IPS DF 6.9 (cell line): ENCODE measurements at places on chromosomes 1 and 21.

- H3K27ac ChIP-seq: no peak overlapping the region
- DNase-seq: no peak
- no peaks in the 10 kb centered on the region for H3K36me3 ChIP-seq
Measured at GRCh38 chr1:206801467-206801866, 29.2 kb upstream of the IL10 start.

DNA sequence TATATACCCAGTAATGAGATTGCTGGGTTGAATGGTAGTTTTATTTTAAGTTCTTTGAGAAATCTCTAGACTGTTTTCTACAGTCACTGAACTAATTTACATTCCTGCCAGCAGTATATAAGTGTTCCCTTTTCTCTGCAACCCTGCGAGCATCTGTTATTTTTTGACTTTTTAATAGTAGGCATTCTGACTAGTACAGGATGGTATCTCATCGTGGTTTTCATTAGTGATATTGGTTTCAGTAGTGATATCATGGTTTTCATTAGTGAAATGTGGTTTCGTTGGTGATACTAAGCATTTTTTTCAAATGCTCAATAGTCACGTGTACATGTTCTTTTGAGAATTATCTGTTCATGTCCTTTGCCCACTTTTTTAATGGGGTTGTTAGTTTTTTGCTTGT, 316.8 kb downstream of the PTBP2 start:
- no peak for DNase-seq
- H3K4me1 ChIP-seq: no peaks in the 10 kb centered on the region
- H3K36me3 ChIP-seq: no peaks in the 10 kb centered on the region
- no peak overlapping the region for H3K4me3 ChIP-seq
- H3K27ac ChIP-seq: no peak overlapping the region

- no peaks in the 10 kb centered on the region for H3K36me3 ChIP-seq
- no peaks in the 10 kb centered on the region for H3K27me3 ChIP-seq
- H3K4me3 ChIP-seq: peak overlapping the region; percentile 71
- H3K27ac ChIP-seq: no peak overlapping the region
- H3K4me1 ChIP-seq: no peaks in the 10 kb centered on the region
Measured at GRCh38 chr1:32239790-32240139, 7.3 kb upstream of the FAM167B start.

DNA sequence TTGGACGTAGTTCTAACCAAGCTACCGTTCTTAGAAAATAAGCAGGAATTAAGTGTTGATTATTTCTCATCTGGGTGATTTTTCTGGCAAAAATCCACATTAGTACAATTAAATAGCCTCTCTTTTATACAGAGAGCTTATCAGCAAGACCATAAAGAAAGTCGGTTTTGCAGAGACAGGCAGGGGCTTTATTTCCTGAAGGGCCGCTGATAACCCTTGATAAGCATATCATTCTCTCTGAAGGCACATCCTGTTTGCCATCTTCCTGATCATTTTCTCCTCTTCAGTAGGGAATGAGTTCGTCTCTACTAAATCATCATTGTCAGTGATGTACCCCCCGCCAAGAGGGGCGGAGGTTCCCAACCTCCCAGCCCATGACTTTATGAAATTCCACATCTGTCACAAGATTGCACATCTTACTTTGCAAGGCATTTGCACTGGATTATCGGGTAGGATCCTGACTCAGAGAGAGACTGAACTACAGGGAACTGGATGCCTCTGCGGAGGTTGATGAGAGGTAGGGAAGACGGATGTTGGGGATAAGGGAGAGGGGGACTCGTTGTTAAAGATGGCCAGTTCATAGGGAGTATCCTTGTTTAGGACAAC, 115.7 kb downstream of the KCNJ6 start:
- H3K36me3 ChIP-seq: no peaks in the 10 kb centered on the region
- H3K4me3 ChIP-seq: no peak overlapping the region
- H3K27me3 ChIP-seq: no peaks in the 10 kb centered on the region

- H3K4me3 ChIP-seq: peak within 1 kb of the TSS; percentile 62
- no peak for DNase-seq
Measured at GRCh38 chr1:239386453-239387303, at the start of gene CHRM3. TSS of gene CHRM3 (plus strand) at chr1:239386568. CDS start at chr1:239907452, 520,884 bp downstream.

- DNase-seq: no peak
- H3K27me3 ChIP-seq: no peaks in the 10 kb centered on the region
- H3K4me3 ChIP-seq: no peak overlapping the region
- no peak overlapping the region for H3K27ac ChIP-seq
Measured at GRCh38 chr1:21570885-21571284, 61.7 kb downstream of the ALPL start.

DNA sequence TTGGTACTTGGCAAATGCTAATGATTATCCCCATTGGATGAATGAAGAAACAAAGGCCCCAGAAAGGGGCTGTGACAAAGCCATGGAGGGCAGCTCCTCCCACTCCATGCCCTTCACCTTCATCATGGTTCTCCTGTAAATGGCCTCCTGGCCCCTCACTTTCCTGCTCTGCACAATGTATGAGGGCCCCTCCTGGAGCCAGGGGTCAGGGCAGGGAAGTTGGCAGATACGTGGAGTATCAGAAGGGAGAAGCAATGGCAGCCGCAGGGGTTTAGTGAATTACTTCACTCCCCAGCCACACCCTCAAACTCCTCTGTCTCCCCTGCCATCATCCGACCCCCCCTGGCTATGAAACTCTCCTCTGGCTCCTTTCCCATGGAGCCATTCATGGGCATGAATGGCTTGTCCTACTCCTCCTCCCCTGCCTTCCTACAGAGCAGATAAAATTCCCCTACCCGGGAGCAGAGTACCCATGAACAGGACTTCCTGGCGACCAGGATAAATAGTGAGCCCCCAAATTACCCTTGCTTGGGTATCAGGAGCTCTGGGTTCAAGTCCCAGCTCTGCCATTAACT, 86.3 kb downstream of the CAMK2N1 start:
- no peak overlapping the region for H3K4me3 ChIP-seq
- H3K36me3 ChIP-seq: no peaks in the 10 kb centered on the region
- no peak for DNase-seq
- H3K27me3 ChIP-seq: peaks cover 23% of the 10 kb centered on the region; the same call in 1 of the 2 replicates
- no peaks in the 10 kb centered on the region for H3K4me1 ChIP-seq

- no peak overlapping the region for H3K4me3 ChIP-seq
- no peak overlapping the region for H3K27ac ChIP-seq
Measured at GRCh38 chr1:227416156-227416830, 98.0 kb upstream of the CDC42BPA start.

DNA sequence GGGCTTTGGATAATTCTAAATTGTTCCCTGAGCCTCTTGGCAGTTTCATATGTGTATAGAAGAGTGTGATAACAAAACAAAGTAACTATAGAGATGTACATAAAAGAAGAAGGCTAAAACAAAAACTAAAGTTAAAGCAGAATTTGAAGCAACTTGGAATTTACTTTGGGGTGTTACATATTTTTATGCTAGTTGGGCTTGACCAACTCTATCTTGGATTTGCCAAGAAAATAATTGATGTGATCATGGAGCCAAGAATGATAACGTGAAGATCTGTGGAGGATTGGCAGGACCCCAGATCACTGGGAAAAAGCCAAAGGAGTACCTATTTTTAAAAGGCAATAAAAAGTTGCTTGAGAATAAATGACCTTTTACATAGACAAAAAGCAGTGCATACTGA, 206.9 kb downstream of the LMO4 start:
- no peak for DNase-seq
- no peaks in the 10 kb centered on the region for H3K4me1 ChIP-seq
- no peaks in the 10 kb centered on the region for H3K36me3 ChIP-seq
- no peak overlapping the region for H3K4me3 ChIP-seq
- no peak overlapping the region for H3K27ac ChIP-seq

GRCh38 chr21:42748620-42749176, 95.3 kb downstream of the PDE9A start:
- peaks cover 4% of the 10 kb centered on the region for H3K36me3 ChIP-seq
- no peak overlapping the region for H3K4me3 ChIP-seq
- peaks cover 1% of the 10 kb centered on the region; the same call in 1 of the 2 replicates for H3K4me1 ChIP-seq
- H3K27me3 ChIP-seq: no peaks in the 10 kb centered on the region
- no peak overlapping the region for H3K27ac ChIP-seq

DNA sequence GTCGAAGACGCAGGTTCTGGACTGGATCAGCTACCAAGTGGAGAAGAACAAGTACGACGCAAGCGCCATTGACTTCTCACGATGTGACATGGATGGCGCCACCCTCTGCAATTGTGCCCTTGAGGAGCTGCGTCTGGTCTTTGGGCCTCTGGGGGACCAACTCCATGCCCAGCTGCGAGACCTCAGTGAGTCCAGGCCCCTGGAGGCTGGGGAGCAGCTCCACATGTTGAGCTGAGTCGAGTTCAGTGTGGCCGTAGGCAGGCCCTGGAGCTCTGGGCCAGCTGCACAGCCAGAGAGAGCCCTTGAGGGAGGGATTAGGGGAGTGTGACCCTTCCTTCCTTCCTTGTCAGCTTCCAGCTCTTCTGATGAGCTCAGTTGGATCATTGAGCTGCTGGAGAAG, 1.6 kb downstream of the ELF3 start:
- no peak overlapping the region for H3K27ac ChIP-seq
- H3K36me3 ChIP-seq: peaks cover 3% of the 10 kb centered on the region; the same call in 1 of the 2 replicates
- DNase-seq: no peak
- H3K4me1 ChIP-seq: peaks cover 10% of the 10 kb centered on the region; the same call in 1 of the 2 replicates
- H3K27me3 ChIP-seq: no peaks in the 10 kb centered on the region

DNA sequence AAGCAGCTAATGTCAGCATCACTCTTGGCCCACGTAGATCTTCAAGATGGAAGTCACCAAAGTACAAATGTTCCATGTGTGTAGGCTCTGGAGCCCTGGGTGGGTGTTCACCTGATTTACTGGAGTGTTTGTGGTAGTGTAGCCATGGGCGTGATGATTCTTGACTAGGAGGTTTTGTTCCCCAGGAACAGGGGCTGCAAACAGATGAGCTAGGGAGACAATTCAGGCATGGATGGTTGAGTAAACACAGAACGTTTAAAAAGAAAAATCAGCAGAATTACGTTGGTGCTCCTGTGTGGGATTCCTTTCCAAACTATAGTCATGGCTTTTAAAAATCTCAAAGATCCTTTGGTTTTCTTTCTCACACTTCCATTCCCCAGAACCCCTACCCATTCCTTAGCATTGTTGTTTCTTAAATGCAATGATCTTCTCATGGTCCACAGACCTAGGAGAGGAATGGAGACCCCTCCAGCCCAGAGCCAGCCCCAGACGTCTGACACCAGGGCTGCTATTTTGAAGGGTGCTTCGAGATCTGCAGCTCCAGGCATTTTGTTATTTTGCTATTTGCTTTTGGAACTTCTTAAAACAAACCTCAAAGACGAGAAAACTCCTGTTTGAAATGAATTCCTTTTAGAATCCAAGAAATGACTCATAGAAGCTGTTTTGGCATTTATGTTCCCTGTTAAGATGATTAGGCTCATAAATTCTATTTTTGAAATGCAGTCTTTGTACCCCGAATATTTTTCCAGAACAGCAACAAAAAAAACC, 115.1 kb downstream of the ETS2 start:
- H3K27me3 ChIP-seq: no peaks in the 10 kb centered on the region
- H3K4me3 ChIP-seq: no peak overlapping the region
- no peaks in the 10 kb centered on the region for H3K4me1 ChIP-seq
- DNase-seq: no peak
- H3K27ac ChIP-seq: no peak overlapping the region

GRCh38 chr1:161080441-161081405, 8.6 kb downstream of the NECTIN4 start:
- no peak for DNase-seq
- no peaks in the 10 kb centered on the region for H3K36me3 ChIP-seq
- no peak overlapping the region for H3K4me3 ChIP-seq
- no peaks in the 10 kb centered on the region for H3K4me1 ChIP-seq
- H3K27me3 ChIP-seq: no peaks in the 10 kb centered on the region

GRCh38 chr1:20402585-20403422, 83.2 kb downstream of the CAMK2N1 start:
- no peaks in the 10 kb centered on the region for H3K36me3 ChIP-seq
- H3K27ac ChIP-seq: no peak overlapping the region
- peaks cover 40% of the 10 kb centered on the region; the same call in 1 of the 2 replicates for H3K27me3 ChIP-seq

DNA sequence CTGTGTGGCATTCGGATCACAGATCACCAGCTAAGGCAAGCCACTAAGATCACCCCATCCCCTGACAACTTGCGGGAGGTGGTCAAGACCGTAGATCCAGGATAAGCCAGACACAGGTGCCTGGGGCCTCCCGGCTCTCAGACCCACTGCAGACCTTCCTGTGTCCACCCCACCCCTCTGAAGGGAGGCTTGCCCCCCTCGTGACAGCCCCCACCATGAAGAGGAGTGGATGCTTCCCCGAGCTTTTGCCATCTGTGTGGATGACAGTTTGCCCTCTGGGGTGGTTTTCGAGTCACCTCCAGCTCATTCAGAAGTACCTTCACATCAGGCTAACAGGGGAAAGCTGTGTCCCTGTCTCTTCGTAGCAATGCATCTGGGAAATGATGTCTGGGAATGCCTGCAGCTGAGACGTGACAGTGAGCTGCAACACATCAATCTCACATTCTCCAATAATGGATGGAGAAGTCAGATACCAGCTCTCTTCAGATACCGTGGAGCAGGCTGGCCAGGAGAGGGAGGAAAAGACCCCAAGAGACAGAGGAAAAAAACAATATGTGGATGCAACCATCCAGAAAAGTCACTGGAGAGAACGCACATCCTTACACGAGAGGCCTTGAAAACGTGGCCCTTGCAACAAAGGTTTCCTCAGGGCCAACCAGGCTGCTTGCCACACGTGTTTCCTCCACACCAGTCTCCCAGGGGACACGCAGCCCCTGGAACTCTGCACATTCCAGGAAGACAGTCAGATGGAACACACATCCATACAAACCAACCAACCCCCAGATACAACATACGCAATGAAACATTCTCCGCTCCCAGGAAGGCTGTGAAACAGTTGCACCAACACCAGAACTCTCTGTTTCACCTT, 20.4 kb upstream of the FHAD1 start:
- no peak for DNase-seq
- no peaks in the 10 kb centered on the region for H3K4me1 ChIP-seq
- no peaks in the 10 kb centered on the region for H3K27me3 ChIP-seq

GRCh38 chr1:149942885-149943284, 6.2 kb upstream of the MTMR11 start:
- no peak for DNase-seq
- H3K4me1 ChIP-seq: peaks cover 1% of the 10 kb centered on the region; the same call in 1 of the 2 replicates
- no peaks in the 10 kb centered on the region for H3K27me3 ChIP-seq
- no peak overlapping the region for H3K27ac ChIP-seq

GRCh38 chr1:179714159-179714558, 28.9 kb upstream of the FAM163A start:
- no peak overlapping the region for H3K27ac ChIP-seq
- H3K4me1 ChIP-seq: no peaks in the 10 kb centered on the region
- DNase-seq: no peak
- no peak overlapping the region for H3K4me3 ChIP-seq
- no peaks in the 10 kb centered on the region for H3K27me3 ChIP-seq

DNA sequence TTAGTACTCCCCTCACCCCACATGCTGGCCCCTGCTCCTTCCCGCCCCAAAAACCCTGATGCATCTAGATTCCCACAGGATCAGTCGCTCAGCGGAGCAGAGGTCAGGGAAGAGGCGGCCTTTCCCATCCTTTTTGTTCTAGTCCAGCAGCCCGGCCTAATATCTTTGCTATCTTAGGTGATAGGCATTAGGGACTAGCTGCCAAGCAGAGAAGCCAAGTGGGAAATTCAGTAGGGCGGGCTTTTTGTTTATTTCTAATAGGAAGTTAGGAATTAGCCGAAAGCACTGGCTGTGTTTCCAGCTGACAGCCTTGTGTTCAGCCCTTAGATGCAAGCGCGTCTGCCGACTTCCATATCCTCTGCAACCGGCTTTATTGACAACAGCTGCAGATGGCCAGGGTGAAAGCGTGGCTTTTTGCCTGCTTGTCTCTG, 59.0 kb upstream of the BCAR3 start:
- no peak overlapping the region for H3K4me3 ChIP-seq
- H3K27me3 ChIP-seq: no peaks in the 10 kb centered on the region
- H3K27ac ChIP-seq: no peak overlapping the region
- DNase-seq: no peak

- no peak overlapping the region for H3K27ac ChIP-seq
- H3K27me3 ChIP-seq: no peaks in the 10 kb centered on the region
- no peak overlapping the region for H3K4me3 ChIP-seq
- H3K4me1 ChIP-seq: 0 out of 2 replicates have a peak, but pooled peaks cover 2% of the 10 kb centered on the region
- H3K36me3 ChIP-seq: no peaks in the 10 kb centered on the region
Measured at GRCh38 chr1:17304151-17304825, 3.7 kb upstream of the PADI4 start.
